ENCODE measurements at places on chromosomes 11 and 22.

DNA sequence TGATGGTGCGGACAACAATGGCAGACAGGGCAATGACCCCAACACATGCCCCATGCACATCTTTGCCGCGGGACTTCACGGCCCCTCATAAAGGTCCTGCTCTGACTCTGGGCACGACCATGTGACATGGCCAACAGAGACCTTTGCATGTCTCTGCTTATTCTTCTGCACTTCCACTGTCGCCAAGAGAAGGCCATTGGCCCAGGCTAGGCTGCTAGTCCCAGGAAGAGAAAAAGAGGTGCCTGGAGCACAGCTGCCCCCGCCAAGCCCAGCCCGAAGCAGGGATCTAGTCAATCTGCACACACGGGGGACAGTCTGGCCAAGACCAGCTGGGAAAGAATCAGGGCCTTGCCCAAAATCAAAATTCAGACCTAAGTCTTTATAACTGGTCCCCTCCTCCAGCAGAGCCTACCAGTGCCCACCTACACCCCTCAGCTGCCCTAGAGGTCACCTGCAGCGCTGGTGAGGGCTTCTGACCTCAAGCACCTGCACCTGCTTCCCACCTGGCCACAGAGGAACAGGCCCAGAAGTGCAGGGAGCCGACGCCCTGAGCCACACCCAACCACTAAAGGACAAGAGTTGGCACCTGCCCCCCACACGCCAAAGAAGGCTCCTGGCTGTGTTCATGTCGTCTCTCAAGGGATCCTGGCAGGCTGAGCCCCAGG lies 8.1 kb downstream of the SULT4A1 start:
- DNase-seq: no peak

DNA sequence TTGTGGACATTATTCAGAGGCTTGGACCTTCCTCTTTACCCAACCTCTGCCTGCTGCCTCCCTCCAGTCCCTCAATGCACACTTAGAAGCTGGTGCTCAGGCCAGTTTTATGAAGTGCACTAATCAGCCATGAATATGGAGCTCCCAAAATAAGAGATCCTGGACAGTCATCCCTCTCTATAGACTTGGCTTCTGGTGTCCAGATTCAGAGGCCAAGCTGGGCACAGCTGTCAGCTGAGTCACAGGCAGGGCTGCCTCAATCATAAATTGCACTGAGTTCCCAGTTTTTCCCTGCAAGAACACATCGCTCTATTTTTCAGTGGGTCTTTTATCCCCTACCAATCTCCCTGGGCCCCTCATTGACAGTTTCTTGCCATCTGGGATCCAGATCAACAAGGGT lies 161.7 kb upstream of the CADM1 start:
- DNase-seq: no peak

DNA sequence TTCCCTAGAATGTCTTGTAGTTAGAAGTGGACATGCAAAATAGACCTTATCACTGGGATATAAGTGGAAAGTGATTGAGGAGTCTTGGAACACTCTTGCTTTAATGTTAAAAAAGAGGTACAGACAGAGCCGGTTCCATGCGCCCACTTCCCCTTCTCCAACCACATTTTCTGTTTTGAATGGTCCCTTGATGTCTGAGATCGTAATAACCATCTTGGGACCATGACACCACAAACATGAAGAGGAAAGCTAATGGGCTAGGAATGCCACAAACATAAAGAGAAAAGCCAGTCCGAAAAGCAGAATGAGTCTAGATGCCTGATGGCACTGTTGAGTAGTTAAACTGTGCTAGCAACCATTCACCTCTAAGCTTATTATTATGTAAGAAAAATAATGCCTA lies 54.8 kb upstream of the SPON1 start:
- no peak for DNase-seq

GRCh38 chr22:28799606-28800307 lies 612 bp downstream of the XBP1 start:
- no peak for DNase-seq

- no peak for DNase-seq
Measured at GRCh38 chr11:116215471-116216113, 557.2 kb downstream of the BUD13 start.

GRCh38 chr11:17416492-17416891 lies 28.0 kb upstream of the KCNJ11 start:
- DNase-seq: no peak

GRCh38 chr22:45908961-45909360 lies 68.0 kb downstream of the WNT7B start:
- no peak for DNase-seq

DNA sequence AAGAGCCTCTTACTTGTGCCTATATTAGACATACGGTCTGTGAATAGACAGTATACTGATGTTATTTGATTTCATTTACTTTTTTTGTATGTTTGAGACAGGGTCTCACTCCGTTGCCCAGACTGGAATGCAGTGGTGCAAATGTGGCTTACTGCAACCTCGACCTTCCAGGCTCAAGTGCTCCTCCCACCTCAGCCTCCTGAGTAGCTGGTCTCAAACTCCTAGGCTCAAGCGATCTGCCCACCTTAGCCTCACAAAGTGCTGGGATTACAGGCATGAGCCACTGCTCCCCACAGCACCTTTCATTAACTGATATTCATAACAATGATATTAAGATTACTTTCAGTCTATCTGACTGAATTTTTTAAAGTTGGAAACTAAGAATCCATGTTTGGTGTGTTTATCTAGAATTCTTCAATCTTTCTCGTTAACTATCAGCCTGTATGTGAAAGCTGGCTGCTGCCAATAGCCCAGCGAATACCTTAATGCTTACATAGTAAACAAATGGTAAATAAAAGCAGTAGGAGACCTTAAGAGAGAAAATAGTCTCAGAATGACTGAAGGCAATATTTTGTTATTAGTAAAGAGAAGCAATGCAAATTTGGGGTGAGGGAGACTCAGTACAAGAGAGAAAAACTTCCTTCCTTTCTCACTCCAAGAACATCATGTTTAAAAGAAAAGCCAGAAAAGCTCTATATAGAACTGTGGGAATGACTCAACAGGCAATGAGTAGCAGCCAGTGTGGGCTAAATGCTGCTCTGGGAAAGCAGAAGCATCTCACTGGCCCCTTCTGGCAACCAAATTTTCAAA lies 101.9 kb downstream of the MRTFA start:
- no peak for DNase-seq

DNA sequence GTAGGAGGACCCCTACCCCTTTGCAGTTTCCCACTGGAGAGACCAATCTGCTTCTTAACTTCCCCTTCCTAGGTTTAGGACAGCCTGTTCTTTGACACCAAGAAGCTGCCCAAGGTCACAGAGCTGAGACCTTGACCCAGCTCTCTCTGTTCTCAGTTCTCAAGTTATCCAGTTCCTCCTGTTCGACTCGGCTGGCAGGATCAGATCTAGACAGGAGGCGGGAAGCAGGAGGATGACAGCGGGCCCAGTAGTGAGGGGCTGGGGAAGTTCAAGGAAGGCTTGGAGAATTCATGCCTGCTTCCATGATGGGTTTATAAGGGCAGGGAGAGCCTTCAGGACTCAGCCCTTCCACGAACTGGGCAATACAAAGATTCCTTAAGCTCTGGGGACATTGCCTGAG lies 210.6 kb downstream of the DSCAML1 start:
- DNase-seq: no peak

GRCh38 chr11:8652140-8652539 lies 30.3 kb downstream of the TRIM66 start:
- no peak for DNase-seq

GRCh38 chr11:83287631-83288030 lies 1.5 kb upstream of the CCDC90B start:
- no peak for DNase-seq

DNA sequence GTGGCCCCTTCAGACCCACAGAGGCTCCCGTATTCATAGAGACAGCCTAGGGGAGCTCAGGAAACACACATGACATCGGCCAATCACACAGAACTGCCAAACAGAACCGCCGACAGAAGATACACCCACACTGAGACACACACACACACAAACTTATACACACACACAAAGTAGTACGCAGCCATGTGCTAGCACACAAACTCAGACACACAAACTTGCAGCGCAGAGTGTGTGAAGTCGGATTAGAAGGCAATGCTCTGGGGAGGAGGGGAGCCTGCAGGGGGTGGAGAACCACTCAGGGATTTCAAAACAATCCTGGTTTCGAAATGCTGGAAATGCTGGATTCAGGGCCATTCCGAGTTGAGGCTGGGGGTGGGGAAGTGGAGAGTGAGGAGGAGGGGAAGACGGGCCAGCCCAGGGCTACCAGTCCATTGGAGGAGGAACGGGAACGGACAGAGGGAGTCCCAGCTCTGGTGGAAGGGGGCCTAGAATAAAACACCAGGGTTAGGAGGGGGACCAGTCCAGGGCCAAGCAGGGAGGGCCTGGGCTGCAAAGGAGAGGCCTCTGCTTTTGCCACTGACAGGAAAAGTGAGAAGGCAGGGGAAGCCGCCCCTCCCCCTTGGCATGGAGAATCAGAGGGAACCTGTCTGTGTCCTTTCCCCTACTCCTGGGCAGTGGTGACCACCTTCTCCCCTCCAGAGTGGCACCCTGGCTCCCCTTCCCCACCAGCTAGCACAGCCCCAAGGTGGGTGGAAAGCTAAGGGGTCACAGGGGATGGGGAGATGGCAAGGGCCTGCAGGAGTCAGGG lies 4.4 kb downstream of the BCL9L start:
- DNase-seq: no peak

GRCh38 chr11:134807997-134808396 lies 396.0 kb upstream of the B3GAT1 start:
- DNase-seq: no peak

GRCh38 chr22:36182056-36182455 lies 19.6 kb downstream of the APOL4 start:
- no peak for DNase-seq

GRCh38 chr11:6498121-6498520 lies 1.0 kb downstream of the DNHD1 start:
- DNase-seq: no peak

DNA sequence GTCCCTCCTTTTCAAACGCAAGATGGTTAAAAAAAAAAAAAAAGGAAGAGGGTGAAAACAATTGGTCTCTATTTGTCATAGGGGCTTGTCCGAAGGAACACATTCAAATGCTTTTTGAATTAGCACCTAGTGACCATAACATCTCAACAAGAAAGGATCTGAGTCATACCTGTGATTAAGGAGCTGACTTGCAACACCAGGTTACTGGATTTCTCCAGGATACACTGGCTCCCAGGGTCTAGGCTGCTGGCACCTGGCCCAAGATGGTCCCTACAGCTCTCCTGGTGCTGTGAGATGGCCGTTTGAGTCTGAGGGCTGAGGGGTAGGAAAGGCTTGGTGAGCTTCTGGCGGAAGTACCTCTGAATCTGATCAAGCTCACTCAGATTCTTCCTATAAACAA lies 28.4 kb upstream of the UCP3 start:
- DNase-seq: no peak

GRCh38 chr22:37346505-37346895 lies 64.2 kb downstream of the CYTH4 start:
- DNase-seq: no peak

DNA sequence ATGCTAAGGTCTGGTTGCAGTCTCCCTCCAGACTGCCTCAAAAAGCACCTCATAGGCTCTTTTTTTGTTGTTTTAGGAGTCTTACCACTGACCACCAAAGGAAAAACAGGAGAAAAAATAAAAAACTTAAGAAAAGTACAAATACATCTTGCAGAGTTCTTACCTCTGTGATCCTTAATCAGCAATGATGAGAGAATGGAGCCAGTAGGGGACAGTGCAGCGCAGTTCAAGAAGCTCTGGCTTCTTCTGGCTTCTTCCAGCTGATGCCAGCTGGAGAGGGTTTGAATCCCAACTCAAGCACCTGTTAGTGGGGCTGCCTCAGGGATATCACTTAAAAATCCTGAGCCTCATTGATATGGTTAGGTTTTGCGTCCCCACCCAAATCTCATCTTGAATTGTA lies 223.3 kb upstream of the ISX start:
- no peak for DNase-seq

DNA sequence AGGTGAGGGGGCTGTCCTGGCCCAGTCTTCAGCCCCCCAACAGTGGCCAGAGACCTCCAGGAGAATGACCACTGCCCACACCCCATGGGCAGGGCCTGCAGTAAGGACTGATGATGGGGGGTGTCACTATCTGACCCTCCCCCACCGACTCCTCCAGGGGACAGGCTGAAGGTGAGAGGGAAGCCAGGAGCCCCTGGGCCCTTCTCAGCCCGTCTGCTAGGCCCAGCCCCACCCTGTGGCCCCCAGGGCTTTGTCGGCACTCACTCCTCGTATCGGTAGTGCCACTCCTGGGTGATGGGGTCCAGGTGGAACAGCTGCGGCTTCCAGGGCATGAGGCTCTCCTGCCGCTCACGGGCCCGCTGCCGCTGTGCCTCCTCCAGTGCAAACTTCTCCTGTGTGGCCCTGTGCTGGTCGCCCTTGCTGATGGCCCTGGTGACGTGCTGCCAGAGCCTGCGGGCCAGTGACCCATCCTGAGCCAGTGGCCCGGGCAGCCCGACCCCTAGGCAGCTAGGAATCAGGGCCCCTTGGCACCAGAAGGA lies 35.4 kb upstream of the CARS1 start:
- DNase-seq: no peak

DNA sequence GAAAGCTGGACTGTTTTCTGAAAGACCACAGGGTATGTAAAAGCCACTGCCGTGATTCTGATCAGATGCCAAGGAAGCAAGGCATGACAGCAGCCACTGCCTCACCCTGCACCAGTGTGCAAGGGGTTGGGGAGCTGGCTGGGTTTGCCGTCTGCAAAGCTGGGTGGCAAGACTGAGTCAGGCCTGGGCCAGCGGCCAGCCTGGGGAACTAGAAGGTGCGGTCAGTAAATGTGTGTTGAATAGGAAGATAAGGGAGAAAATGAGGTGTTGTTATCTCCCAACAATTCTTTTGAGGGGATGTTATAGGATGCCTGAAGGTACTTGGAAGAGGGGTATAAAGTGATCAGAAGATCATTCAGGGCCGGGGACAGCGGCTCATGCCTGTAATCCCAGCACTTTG lies 8.0 kb downstream of the VSTM5 start:
- no peak for DNase-seq

DNA sequence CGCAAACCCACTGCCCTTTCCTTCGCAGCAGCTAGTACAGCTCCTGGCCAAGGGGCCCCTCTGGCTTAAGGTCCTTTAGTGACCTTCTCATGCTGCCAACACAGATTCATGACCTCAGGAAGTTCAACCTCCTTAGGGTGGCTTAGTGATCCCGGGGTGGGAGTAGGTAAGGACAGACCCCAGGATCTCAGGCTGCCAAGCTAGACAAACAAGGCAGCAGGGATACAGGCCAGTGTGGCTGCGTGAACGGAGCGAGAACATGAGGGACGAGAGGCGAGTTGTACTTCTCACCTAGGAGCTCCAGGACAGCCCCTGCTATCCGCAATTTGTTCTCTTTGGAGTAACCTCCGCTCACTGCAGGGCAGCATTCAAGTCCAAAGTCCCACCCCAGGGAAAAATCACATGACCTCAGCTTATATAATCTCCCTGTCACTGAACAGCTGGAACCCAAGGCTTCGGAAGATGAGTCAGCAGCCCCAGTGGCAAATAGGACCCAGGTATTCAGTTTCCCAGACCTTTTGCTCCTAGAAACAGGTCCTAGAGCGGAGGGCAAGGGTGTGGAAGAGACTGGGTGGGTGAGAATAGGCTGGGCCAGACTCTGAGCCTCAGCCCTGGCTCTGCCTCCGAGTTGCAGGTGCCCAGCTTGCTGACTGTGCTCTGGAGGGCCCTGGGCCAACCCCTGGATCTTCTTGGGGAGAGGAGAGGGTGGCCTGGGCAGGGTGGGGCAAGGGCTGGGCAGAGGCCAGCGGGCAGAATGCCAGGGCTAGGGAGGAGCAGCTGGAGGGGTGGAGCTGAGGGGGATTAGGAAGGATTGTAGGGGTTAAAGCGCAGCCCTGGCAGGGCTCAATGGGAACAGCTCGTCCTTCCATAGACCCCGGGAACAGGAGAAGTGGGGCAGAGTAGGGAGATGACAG lies 13.1 kb downstream of the USP2 start:
- no peak for DNase-seq

GRCh38 chr11:63854696-63855095 lies 15.8 kb downstream of the MARK2 start:
- DNase-seq: no peak
